ENCODE measurements at places on chromosomes 7 and 10.

GRCh38 chr7:5296015-5296610 is 13.4 kb downstream of the SLC29A4 start:
- DNase-seq = no peak

- no peak for DNase-seq
Measured at GRCh38 chr10:3867454-3868270, 82.7 kb upstream of the KLF6 start.

- no peak for DNase-seq
Measured at GRCh38 chr10:24360282-24361127, 151.6 kb downstream of the KIAA1217 start.

GRCh38 chr10:8776926-8777622 is 722.6 kb downstream of the GATA3 start:
- no peak for DNase-seq

GRCh38 chr7:67105377-67105776 is 108.7 kb downstream of the TYW1 start:
- DNase-seq = no peak

Measured in GM18507 (cell line).